ENCODE measurements at places on chromosomes 1 and 21.

GRCh38 chr1:34800214-34800613 is 7.4 kb downstream of the GJA4 start:
- DNase-seq = no peak

DNA sequence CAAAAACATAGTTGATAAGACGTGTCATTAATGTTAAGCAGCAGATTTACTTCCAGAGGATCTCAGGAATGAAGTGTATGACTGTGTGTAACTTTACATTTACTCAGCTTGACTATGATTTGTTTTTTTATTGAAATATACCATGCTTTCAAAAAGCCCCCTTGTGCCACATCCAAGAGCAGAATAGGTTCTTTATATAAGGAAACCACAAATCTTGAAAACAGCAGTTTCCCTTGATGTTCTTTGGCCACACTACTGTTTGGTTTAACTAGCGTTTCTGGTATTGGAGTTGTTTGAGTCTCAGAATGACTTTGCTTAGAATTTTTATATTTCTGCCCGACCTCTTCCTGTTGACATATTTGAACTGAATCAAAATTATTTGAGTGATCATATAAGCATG is 25.0 kb downstream of the LRRC8C start:
- no peak for DNase-seq

DNA sequence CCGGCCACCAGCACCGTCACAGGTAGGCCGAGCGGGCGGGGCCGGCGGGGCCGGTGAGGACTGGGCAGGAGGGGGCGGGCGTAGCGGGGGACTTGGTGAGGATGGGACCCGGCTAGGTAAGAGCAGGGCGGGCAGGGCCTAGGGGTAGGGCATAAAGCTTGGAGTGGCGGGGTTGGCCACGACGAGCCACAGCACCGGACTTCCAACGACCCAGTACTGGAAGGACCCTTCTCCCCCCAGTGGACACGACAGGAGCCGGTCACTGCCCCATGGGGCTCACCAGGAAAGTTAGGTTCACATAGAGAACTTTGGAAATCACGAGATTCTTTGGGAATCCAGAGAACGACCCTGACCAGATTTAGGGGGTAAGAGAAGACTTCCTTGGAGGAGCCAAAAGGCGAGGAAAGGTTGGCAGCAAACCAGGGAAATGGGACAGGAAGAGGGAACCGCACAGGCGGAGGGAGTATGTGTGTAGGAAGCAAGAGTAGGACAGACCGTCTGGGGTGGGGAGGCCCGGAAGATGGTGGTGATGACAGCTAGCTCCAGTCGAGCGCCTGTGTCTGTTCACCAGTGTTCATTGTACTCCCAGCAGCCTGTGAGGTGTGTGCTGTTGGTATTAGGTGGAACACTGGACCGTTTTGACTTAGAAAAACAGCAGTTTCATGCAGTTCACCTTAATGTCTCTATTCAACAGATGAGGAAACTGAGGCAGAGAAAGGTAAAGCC is 20.4 kb downstream of the ZNF362 start:
- DNase-seq = no peak

DNA sequence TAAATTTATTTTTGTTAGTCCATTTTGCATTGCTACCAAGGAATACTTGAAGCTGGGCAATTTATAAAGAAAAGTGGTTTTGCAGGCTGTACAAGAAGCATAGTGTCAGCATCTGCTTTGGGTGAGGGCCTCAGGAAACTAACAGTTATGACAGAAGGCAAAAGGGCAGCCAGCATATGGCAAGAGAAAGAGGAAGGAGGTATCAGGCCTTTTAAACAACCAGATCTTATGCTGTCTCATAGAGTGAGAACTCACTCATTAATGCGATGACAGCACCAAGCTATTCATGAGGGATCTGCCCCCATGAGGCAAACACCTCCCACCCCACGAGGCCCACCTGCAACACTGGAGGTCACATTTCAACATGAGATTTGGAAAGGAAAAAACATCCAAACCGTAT is 898.4 kb downstream of the KCNT2 start:
- no peak for DNase-seq

GRCh38 chr1:161073474-161074121 is 3.9 kb upstream of the ARHGAP30 start:
- no peak for DNase-seq

- DNase-seq = no peak
Observed at GRCh38 chr1:175167861-175168260, 24.7 kb downstream of the KIAA0040 start.

DNA sequence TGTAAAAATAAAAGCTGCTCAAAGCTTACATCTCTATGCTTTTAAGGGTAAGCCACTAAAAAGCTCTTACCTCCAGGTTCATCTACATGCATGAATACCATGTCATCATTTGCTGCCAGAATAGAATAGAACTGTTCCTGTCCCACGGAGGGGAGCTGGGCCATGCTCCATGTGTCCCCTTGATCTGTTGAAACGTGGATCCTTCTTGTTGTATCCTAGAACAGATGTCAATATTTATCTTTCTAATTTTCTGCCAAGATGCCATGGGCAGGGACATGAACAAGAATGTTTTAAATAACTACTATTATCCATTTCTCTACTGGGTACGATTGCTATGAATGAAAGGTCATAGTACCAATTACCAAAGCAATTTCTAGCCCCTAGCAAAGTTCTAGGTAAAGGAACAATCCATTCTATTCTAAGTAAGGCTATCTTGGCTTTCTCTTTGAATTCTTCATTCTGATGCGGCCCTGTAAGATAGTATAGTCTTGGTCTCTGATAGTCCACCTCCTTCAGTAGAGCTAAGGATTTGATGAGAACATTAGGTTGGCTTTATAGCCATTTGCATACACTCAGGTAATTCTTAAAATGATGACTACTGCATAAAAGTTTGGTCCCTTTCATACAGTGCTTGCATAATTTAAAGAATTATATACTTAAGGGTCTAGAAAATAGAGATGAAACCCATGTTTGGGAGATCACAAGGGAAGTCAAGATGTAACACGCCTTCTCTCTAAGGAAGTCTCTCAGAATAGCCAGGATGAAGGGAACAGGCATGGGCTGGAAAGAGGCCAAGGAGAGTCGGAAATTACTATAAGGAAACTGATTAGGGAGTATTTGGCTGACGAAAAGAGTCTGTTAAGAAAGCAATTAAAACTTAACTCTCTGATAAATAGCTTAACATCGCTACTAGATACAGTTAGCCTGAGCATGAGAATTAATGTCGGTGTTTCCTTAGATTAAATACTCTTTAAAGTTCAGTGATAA is 35.4 kb upstream of the MYBPHL start:
- DNase-seq = no peak

DNA sequence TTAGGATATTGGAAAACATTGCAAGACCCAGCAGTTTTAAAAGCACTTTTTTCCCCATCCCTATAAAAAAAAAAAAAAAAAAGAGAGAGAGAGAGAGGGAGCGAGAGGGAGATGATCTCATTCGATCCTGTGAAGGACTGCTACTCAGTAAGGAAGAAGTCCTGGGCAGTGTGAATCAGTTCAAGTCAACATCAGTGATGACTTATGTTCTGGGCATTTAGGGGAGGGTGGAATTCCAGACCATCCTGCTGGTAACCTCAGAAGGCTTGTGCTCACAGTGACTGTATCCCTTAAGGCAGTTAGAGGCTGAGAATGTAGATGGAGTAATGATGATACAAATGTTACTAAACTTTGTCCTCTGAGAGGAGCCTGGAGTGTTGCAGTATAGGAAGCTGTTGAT is 151.4 kb downstream of the TGFB2 start:
- no peak for DNase-seq

DNA sequence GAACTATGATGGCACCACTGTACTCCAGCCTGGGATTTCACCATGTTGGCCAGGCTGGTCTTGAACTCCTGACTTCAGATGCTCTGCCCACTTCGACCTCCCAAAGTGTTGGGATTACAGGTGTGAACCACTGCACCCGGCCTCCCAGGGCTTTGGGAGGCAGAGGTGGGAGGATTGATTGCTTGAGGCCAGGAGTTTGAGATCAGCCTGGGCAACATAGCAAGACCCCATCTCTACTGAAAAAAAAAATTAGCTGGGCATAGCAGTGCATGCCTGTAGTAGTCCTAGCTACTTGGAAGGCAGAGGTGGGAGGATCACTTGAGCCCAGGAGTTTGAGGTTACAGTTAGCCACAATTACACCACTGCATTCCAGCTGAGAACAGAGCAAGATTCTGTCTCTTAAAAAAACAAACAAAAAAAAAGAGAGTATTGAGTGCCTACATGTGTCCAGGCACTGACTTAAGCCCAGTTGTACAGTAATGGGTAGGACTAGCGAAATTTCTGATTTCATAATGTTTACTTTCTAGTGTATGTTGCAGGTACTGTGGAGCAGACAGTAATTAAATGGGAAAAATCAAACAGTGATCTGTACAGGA is 4.2 kb downstream of the MANEAL start:
- no peak for DNase-seq

DNA sequence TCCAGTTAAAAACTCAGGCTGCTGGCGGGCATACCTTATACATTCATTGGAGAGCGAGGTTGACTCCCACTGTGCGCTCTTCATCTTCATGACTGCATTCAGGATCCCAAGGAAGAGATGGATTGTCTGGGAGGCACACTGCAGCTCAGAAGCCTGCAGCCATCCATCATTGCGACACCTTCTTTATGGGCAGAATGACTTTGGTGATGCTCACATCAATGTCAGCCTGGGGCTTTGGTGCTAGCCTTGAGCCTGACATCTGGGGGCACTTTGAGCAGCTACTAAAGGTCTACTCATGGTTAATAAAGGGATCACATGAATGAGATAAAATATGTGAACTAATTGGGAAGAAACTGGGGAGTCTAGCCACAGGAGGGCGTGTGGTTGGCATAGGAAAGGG is 229.3 kb downstream of the PRDM2 start:
- no peak for DNase-seq

DNA sequence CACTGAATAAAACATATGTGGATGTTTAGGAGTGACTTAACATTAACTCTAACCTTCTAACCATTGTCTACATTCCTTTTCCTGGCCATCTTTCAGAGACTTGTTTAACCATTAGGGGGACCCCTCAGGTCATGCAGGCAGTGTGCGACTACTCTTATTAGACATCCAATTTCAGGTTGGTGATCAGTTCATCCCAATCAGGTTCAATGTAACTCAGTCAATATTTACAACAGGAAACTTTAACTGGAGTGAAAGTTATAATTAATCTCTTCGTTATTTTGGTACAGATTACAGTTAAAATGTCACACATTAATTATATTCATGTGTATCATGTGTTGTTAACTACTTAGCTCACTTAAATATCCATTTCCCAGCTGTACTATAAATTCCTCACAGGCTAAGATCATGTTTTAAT is 68.8 kb upstream of the RGS1 start:
- no peak for DNase-seq

DNA sequence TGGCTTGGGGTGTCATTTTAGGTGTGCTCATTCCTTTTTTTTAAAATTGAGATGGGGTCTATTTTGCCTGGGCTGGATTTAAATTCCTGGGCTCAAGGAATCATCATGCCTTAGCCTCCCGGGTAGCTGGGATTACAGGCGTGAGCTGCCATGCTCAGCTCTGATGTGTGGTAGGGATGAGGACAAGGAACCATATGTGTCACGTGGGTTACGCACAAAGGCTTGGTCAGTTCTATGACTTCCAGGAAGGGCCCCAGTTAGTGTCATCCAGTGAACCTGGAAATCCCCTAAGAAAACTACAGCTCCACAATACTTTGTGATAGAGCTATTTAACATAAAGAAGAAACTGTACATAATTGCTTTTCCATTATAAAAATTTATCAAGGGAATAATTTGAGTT is 6.7 kb upstream of the METTL25B start:
- DNase-seq = no peak

DNA sequence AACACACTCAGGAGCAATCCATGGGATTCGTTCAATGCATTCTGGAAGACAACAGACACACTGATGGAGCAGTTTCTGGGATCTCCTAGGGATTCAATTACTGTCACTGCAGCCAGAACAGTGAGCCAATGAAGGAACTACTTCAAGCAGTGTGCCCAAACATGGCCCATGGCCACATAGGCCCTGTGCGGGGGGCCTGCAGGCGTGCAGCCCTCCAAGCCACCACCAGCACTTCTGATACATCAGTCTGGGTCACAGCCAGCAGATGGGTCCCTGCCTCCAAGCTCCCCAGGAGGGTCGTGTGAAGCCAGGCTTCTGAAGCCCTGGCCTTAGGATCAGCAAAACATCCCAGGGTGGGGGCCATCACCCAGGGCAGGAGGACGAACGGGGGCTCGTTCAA is 99.3 kb downstream of the RAVER2 start:
- DNase-seq = no peak

GRCh38 chr1:81949421-81949820 is 148.7 kb downstream of the ADGRL2 start:
- DNase-seq = no peak

GRCh38 chr1:119565131-119565772 is 58.2 kb downstream of the HSD3B1 start:
- DNase-seq = no peak

GRCh38 chr1:36156329-36157114 is 562 bp downstream of the MAP7D1 start:
- DNase-seq = peak; percentile 63

GRCh38 chr21:44728716-44729115 is 17.3 kb upstream of the TSPEAR start:
- no peak for DNase-seq

GRCh38 chr1:178450871-178451270 is 45.9 kb downstream of the CLEC20A start:
- no peak for DNase-seq

DNA sequence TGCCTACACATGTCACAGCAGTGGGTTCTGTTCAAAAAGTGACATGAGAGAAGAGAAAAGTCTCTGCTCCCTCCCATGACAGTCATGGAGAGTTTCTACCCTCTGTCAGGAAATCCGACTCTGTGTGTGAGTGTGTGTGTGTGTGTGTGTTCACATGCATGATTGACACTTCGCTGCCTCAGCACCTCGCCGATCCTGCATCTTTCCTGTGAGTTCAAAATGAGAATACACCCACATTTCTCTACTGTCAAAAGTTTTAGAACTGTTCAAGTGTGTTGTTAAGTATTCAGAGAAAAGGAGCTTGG is 46.2 kb upstream of the COX20 start:
- no peak for DNase-seq

- DNase-seq = no peak
Observed at GRCh38 chr1:82073071-82073470, 272.3 kb downstream of the ADGRL2 start.

DNA sequence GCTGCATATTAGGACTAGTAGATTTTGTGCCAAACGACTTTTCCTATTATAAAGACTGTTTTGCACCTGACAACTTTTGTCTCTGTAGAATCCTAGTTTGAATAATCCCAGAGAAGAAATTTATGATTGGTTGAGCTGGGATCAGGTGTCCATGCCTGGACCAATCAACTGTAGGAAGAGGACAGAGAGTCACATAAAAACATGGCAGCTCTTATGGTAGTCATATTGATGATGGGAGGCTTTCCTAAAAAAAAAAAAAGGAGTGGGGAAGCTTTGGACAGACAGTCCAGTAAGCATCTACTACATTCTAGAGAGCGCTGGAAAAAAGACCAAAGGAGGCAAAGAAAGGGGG is 30.7 kb upstream of the IGSF3 start:
- DNase-seq = no peak

DNA sequence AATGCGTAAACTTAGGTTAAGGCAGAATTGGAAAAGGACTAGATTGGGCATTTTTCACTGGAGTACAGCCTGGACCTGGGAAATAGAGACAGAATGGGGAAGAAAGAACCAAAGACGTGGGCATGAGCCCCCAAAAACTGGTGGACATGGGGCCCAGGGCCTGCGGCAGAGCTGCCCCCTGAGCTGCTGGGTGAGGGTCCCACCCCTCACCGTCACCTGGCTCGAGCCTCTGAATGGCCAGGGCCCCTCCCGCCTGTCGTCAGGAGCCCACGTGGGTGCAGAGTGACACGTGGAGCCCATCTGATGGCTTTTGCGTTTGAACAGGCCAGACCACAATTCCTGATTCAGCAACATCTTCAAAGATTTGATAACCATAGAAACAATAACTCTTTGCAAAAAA is 360.9 kb upstream of the VAMP3 start:
- no peak for DNase-seq

Measured in activated T-cell treated with anti-CD3 and anti-CD28 coated beads, Interleukin-2, amount 50 U/mL, for 1 hour (primary cell).